ENCODE measurements at places on chromosomes 6 and 20.
A peak's percentile ranks its signal among the peaks of the same experiment; 100 is the strongest.

GRCh38 chr6:24836109-24836508 lies 37.4 kb upstream of the ARMH2 start:
- DNase-seq: no peak

DNA sequence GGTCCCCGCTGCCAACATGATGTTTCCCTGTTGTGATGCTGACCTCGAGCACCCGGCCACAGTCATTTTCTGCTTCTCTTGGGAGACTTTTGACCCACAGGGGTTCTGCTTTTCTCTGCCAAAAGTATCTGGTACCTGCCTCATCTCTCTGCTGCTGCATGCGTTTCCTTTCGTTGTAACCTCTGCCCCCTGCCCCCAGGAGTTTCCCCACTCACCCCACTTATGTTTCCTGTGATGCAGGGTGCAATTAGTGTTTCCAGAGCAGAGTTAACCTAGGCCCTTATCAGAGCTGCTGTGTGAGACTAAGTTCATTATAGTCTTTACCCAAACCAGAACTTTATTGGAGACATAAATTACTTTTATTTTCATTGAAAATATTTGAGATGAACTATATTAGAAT lies 65.2 kb upstream of the EDN3 start:
- DNase-seq: no peak

GRCh38 chr6:71035871-71036270 lies 79.0 kb upstream of the B3GAT2 start:
- DNase-seq: no peak

DNA sequence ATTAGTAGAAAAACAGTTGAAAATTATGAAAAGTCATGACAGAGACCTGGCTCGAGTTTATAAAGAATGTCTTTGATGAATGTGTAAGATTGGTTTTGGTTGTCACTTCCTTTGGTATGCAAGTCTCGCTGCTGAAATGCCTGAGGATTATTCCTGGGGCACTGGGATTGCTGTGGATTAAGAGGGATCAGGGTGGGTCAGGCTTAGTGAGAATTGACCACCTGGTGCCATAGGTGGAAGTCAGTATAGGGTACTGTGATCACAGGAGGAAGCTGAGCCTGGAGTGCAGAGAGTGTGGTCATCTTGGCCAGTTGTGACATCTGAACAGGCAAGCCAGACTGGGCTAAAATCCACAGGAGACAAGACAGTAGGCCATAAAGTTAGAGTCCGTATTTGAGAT lies 34.9 kb downstream of the CEP43 start:
- DNase-seq: no peak

- no peak for DNase-seq
Measured at GRCh38 chr20:41691443-41691842, 73.3 kb upstream of the CHD6 start.

- DNase-seq: no peak
Measured at GRCh38 chr6:98724537-98724936, 109.8 kb upstream of the POU3F2 start.

- DNase-seq: peak; percentile 45
Measured at GRCh38 chr6:98847779-98848538, 13.6 kb downstream of the POU3F2 start.

DNA sequence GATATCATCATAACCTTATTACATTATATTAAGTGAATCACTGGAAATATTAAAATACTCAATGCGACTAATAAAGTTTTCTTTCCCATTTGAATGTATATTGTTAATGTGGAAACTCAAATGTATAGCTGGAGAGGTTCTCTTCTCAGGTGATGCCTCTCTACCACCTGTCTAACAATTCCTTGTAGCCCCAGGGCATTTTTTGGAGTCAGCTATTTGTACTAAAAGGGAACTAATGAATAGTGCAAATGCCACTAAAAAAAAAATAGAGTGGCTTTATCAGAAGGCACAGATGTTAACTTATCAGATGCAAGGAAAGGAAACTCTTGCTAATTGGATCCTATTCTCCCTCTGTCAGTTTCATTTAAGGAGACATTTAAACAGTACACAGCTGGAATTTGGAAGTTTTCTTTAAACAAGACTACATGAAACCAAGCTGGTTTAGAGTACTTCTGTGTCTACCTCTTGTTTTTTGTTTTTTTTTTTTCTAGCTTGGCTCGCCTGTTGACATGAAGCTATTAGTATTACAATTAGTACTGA lies 897.0 kb upstream of the SLC35B3 start:
- no peak for DNase-seq

Measured in foreskin fibroblast (primary cell).